ENCODE measurements at places on chromosomes 5 and 9. TPM values are rescaled to one million over a fixed set of nuclear protein-coding genes. Genes with fewer than 3 reads are reported as not detected.

DNA sequence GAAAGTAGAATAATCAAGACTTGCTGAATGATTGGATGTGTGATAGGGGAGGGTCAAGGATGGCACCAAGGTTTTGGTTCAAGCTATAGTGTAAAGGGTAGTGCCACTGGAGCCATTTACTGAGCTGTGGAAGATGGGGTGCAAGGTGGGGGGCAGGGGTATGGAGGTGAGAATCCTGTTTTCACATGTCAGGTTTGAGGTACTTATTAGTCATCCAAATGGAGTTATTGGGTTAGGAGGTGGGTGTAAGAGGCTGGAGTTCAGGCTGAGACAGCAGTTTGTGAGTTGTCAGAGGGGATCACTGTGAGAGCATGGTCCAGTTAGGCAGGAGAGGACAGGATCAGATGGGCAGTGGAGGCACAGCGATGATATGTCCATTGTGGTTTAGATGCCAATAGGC lies 8.9 kb downstream of the PCBD2 start:
- H3K27me3 ChIP-seq = no peaks in the 10 kb centered on the region
- H3K27ac ChIP-seq = no peak overlapping the region
- no peak for DNase-seq
- H3K4me3 ChIP-seq = no peak overlapping the region

GRCh38 chr9:91047993-91048607 lies 246.5 kb downstream of the SYK start:
- peak overlapping the region; percentile 46 for H3K4me3 ChIP-seq
- H3K36me3 ChIP-seq = peaks cover 2% of the 10 kb centered on the region
- peak overlapping the region; percentile 96 for H3K27ac ChIP-seq
- H3K4me1 ChIP-seq = peaks cover 82% of the 10 kb centered on the region

- H3K27me3 ChIP-seq = no peaks in the 10 kb centered on the region
- no peak overlapping the region for H3K27ac ChIP-seq
- no peak overlapping the region for H3K4me3 ChIP-seq
- no peaks in the 10 kb centered on the region for H3K36me3 ChIP-seq
- peak; percentile 2 for DNase-seq
These were observed 78.8 kb downstream of the WNK2 start for GRCh38 chr9:93262537-93263310.

DNA sequence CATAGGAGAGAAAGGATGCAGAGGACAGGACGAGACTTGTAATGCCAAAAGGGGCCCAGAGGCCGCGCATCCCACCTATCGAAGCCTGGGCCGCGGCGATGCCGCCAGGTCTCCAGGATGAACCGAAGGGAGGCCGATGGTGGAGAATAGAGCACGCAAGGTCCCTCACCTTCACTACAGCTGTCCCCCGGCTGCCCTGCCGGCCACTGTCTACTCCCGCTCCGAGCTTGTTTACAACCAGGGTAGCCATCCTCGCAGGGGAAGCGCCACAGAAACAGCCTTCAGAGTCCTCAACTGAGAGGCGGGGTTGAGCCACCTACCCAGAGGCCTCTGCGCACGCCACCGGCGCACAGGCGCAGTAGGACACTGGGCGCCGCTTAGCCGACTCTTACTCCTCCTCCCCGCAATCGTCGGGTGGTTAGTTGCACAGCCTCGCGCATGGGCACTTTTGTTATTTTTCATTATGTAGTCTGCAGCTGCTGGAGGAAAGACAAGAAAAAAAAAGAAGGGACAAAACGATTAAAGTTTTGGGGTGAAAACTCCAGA lies at the start of gene TRIM23:
TSS of gene TRIM23 (minus strand) at position 309 of the 546 bp plus-strand sequence. CDS start at position 250, 59 bp downstream.
- peaks cover 3% of the 10 kb centered on the region for H3K36me3 ChIP-seq
- H3K27me3 ChIP-seq = no peaks in the 10 kb centered on the region
- H3K27ac ChIP-seq = peak within 1 kb of the TSS; percentile 96
- DNase-seq = peak; percentile 95
- peaks cover 42% of the 10 kb centered on the region for H3K4me1 ChIP-seq
- H3K4me3 ChIP-seq = peak within 1 kb of the TSS; percentile 85

GRCh38 chr9:98057138-98057799 lies 737 bp downstream of the NANS start:
- H3K27ac ChIP-seq = peak overlapping the region; percentile 98
- H3K4me3 ChIP-seq = peak overlapping the region; percentile 94
- H3K27me3 ChIP-seq = no peaks in the 10 kb centered on the region
- peaks cover 28% of the 10 kb centered on the region for H3K4me1 ChIP-seq
- peaks cover 21% of the 10 kb centered on the region for H3K36me3 ChIP-seq

DNA sequence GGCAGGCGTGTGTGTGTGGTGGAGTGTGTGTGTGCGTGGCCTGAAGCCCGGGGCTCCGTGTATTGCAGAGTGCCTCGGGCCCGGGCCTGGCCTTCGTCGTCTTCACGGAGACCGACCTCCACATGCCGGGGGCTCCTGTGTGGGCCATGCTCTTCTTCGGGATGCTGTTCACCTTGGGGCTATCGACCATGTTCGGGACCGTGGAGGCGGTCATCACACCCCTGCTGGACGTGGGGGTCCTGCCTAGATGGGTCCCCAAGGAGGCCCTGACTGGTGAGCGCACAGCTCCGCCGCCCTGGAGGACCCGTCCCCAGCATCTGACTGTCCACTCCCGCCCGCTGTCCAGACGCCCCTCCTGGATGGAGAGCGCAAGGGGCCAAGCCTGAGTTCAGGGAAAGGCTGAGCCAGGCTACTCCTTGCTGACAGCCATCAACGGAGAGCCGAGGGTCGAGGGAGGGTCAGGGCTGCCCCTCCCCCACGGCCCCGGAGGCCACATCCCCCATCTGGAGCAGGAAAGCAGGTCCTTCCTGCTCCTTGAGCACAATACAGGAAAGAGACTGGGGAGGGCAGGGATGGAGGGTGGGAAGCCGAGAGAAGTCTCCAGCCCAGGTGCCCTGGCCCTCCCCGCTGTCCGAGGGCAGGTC lies 18.4 kb downstream of the SLC6A18 start:
- H3K27ac ChIP-seq = no peak overlapping the region
- no peak overlapping the region for H3K4me3 ChIP-seq
- peaks cover 5% of the 10 kb centered on the region for H3K27me3 ChIP-seq
- H3K36me3 ChIP-seq = no peaks in the 10 kb centered on the region
- no peak for DNase-seq

GRCh38 chr5:61657686-61658085 lies 325.6 kb downstream of the ZSWIM6 start:
- no peak overlapping the region for H3K27ac ChIP-seq
- no peak for DNase-seq
- H3K4me1 ChIP-seq = no peaks in the 10 kb centered on the region
- no peak overlapping the region for H3K4me3 ChIP-seq
- H3K27me3 ChIP-seq = peaks cover 3% of the 10 kb centered on the region
- H3K36me3 ChIP-seq = no peaks in the 10 kb centered on the region

DNA sequence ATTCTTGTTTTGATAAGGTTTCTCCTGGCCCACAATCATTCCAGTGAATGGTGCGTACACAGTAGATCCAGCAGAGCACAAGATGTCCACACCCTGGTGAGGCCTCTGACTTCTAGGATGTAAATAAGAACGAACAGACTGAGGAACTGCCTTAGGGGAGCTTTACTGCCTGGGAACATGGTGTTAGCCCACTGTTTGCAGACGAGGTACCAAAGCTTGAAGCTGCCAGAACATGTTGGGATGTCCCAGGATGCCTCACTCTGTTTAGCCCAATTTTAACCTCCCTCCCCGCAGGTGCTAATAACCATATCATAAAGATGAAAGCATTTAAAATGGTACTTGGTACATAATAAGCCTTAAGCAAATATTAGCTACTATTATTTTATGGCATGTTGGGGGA lies 3.5 kb downstream of the LECT2 start:
- H3K4me1 ChIP-seq = no peaks in the 10 kb centered on the region
- H3K27me3 ChIP-seq = peaks cover 12% of the 10 kb centered on the region

DNA sequence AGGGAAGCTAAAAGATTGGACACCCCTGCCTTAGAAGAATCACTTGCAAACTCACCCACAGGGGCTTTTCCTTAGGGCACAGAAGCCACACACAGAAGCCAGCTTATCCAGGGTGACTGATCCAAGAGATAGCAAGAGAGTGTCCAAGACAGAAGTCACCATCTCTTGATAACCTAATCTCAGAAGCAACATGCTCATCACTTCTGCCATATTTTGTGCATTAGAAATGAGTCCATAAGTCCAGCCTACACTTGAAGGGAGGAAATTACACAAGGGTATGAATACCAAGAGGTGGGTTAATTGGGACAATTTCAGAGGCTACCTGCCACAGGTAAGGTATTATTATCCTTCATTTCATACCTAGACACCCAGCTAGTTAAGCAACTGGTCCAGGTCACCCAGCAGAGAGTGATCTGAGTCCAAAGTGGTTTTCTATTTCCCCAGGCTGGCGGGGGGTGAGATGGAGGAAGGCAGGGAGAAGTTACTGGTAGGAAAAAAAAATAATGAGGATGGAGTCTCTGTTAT lies 3.7 kb upstream of the ERGIC1 start:
- no peak for DNase-seq
- no peak overlapping the region for H3K4me3 ChIP-seq
- H3K27me3 ChIP-seq = no peaks in the 10 kb centered on the region
- no peak overlapping the region for H3K27ac ChIP-seq

GRCh38 chr9:33932078-33932807 lies 115.3 kb downstream of the UBE2R2 start:
- no peak overlapping the region for H3K27ac ChIP-seq
- no peak overlapping the region for H3K4me3 ChIP-seq
- no peaks in the 10 kb centered on the region for H3K4me1 ChIP-seq
- peaks cover 35% of the 10 kb centered on the region for H3K36me3 ChIP-seq
- no peak for DNase-seq

DNA sequence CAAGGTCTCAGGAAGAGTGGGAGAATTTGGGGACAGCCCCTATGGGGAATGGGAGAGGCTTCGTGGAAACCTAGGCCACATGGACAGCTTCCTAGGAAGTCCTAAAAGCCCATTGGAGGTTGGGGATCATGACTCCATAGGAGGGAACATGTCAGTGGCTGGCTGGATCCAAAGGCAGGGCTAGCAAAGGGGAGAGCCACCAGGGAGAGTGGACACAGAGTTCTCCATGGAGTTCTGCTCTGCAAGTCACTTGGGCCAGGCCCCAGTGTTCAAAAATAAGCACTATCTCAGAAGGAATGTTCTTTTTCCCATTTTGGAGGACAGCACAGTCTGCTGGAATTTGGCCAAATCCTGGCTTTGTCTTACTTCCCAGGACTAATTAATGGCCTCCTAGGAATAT lies 140.6 kb upstream of the RAD23B start:
- no peak overlapping the region for H3K27ac ChIP-seq
- no peaks in the 10 kb centered on the region for H3K4me1 ChIP-seq
- H3K27me3 ChIP-seq = peaks cover 18% of the 10 kb centered on the region

GRCh38 chr5:175710326-175710725 lies 52.5 kb downstream of the HRH2 start:
- DNase-seq = no peak
- peaks cover 7% of the 10 kb centered on the region for H3K4me1 ChIP-seq
- H3K27ac ChIP-seq = no peak overlapping the region
- H3K27me3 ChIP-seq = no peaks in the 10 kb centered on the region

- H3K27ac ChIP-seq = no peak overlapping the region
- H3K4me3 ChIP-seq = no peak overlapping the region
- no peaks in the 10 kb centered on the region for H3K36me3 ChIP-seq
- H3K4me1 ChIP-seq = no peaks in the 10 kb centered on the region
- H3K27me3 ChIP-seq = peaks cover 23% of the 10 kb centered on the region
- DNase-seq = no peak
These were observed 9.1 kb upstream of the OLFM1 start for GRCh38 chr9:135078361-135078821.

- no peak for DNase-seq
- peaks cover 8% of the 10 kb centered on the region for H3K27me3 ChIP-seq
- H3K4me3 ChIP-seq = no peak overlapping the region
- H3K36me3 ChIP-seq = no peaks in the 10 kb centered on the region
These were observed 184.0 kb downstream of the SYK start for GRCh38 chr9:90985631-90986030.

DNA sequence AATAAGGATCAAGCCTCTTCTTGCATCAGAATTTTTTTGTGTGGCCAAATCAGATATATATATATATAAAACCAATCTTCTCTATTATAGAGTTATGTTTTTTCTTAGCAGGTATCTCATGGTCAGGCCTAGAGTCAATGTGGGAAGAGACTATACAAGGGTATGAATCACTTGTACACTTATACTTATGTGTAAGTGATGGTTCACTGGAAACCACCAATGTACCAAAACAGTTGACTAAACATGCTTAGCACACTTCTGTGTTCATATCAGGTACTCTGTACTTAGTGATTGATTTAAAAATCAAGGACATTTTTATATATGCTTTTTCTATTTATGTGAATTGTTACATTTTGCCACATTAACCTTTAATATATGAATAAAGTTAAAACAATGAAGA lies 92.6 kb downstream of the CWC27 start:
- H3K27ac ChIP-seq = no peak overlapping the region
- DNase-seq = no peak
- no peaks in the 10 kb centered on the region for H3K4me1 ChIP-seq
- H3K4me3 ChIP-seq = no peak overlapping the region
- peaks cover 2% of the 10 kb centered on the region for H3K36me3 ChIP-seq
- no peaks in the 10 kb centered on the region for H3K27me3 ChIP-seq

- peaks cover 35% of the 10 kb centered on the region for H3K27me3 ChIP-seq
- H3K4me1 ChIP-seq = peaks cover 25% of the 10 kb centered on the region
- H3K4me3 ChIP-seq = peak overlapping the region; percentile 74
These were observed 727 bp downstream of the SMAD5 start for GRCh38 chr5:136133222-136133921.

DNA sequence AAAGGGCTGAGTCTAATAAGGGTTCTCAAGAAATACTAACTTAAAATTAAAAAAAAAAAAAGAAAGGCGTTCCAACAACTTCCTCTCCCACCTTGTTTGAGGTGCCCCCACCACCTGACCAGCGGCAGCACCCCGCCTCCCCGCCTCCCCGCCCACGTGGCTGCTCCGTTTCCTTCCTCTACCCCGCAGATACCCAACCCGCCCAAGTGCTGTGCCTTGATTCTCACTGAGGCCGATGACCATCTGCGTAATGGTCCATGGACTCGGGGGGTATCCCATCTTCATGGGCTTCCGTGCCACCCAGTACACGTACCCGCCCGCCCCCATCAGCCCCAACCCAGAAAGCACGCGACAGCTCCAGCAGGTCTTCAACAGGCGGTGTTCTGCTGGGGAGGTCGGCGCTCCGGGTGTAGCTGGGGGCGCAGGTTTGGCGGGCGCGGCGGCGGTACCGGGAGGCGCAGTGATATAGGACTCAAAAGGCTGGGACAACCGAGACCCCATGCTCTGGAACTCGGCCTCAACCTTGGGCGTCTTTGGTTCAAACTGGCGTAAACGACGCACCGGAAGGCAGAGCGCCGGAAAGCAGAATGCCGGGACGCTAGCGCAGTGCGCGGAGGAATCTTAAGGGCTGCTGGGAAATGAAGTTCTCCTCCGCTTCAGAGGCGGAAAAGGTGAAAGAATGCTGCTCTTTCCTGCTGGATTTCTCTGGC lies at the start of gene DMAC1:
TSS of gene DMAC1 (minus strand) at position 545 of the 710 bp plus-strand sequence. CDS start at position 501, 44 bp downstream.
- peak within 1 kb of the TSS; percentile 94 for H3K4me3 ChIP-seq
- H3K36me3 ChIP-seq = peaks cover 25% of the 10 kb centered on the region
- H3K4me1 ChIP-seq = peaks cover 27% of the 10 kb centered on the region
- peak; percentile 86 for DNase-seq
- no peaks in the 10 kb centered on the region for H3K27me3 ChIP-seq

- no peak overlapping the region for H3K27ac ChIP-seq
- no peaks in the 10 kb centered on the region for H3K4me1 ChIP-seq
- H3K36me3 ChIP-seq = no peaks in the 10 kb centered on the region
- H3K27me3 ChIP-seq = no peaks in the 10 kb centered on the region
These were observed 368.6 kb downstream of the PRELID2 start for GRCh38 chr5:145466533-145466932.

Gene AMBP
- not detected for total RNA-seq

Gene STPG3
- not detected for total RNA-seq

Gene RORB
- total RNA-seq = not detected

Gene GKAP1
- 3.3 TPM for total RNA-seq

Gene SPRY4
- 0.98 TPM for total RNA-seq

Gene CARTPT
- total RNA-seq = not detected

Gene UBE2QL1
- total RNA-seq = not detected
